ENCODE measurements at places on chromosomes 5 and 9. TPM values are rescaled to one million over a fixed set of nuclear protein-coding genes. Genes with fewer than 3 reads are reported as not detected.

DNA sequence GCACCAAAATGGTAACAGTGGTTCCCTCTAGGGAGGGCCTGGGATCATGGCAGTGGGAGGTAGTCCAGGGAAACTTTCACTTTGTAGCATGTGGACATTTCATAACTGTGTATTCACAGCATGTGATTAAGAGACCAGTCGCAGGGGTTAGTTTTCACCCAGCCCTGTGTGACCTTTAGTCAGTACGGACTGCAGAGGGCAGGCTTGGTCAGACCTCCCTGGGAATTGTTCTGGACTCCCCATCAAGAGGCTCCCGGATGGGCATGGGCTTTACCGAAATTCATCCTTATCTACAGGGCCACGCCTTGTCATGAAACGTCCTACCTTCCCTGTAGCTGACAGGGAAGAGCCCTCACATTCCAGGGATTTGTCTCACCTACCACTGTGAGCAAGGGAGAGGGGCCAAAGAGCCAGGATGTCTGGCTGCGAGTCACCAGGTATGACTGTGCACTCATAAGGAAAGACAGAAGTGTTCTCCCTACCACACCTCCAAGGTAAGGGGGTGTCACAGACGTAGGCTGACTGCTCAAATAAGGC is 19.9 kb downstream of the GPX3 start:
- H3K27me3 ChIP-seq, result no peaks in the 10 kb centered on the region
- DNase-seq, result no peak
- peaks cover 45% of the 10 kb centered on the region for H3K4me1 ChIP-seq

DNA sequence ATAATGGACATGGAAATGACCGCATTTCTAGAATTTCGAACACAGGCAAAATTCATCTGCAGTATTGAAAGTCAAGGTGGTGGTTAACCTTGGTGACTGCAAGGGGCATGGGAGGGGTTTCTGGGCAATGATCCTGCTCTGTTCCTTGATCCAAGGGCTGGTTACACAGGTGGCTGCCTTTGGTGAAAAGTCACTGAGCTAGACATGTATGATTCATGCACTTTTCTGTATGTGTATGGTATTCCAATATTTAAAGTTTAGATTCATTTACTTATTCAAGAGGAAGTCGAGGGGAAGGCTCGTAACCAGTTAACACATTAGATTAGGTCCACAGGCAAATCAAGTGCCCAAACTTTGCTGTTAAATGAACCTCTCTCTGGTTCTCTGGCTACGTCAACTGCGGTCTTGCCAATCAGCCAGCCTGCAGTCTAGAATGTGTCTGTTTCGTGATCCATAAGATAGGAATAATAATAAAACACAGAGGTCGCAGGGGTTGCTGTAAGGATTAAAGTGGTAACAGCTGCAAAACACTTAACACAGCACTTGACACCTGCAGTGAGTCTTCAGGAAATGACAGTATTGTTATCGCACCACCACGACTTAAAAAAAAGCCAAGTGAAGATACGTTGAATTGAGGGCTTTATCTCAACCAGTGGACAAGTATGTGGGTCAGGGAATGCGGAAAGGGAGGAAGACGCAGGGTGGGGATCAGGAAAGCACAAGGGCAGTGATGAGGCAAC is 92.5 kb downstream of the TLE1 start:
- peaks cover 3% of the 10 kb centered on the region for H3K4me1 ChIP-seq
- DNase-seq, result no peak
- no peaks in the 10 kb centered on the region for H3K27me3 ChIP-seq
- no peak overlapping the region for H3K4me3 ChIP-seq

DNA sequence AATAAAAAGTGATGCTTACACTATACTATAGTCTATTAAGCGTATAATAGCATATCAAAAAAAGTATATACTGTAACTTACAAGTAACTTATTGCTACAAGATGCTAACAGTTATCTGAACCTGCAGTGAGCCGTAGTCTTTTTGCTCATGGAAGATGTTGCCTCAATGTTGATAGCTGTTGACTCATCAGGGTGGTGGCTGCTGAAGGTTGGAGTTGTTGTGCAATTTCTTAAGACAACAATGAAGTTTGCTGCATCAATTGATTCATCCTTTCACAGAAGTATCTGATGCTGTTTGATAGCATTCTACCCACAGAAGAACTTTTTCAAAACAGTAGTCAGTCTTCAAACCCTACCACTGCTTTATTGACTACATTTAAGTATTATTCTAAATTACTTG is 7.8 kb upstream of the C9orf40 start:
- H3K4me3 ChIP-seq, result no peak overlapping the region
- no peaks in the 10 kb centered on the region for H3K27me3 ChIP-seq
- DNase-seq, result no peak
- no peaks in the 10 kb centered on the region for H3K36me3 ChIP-seq
- no peak overlapping the region for H3K27ac ChIP-seq

DNA sequence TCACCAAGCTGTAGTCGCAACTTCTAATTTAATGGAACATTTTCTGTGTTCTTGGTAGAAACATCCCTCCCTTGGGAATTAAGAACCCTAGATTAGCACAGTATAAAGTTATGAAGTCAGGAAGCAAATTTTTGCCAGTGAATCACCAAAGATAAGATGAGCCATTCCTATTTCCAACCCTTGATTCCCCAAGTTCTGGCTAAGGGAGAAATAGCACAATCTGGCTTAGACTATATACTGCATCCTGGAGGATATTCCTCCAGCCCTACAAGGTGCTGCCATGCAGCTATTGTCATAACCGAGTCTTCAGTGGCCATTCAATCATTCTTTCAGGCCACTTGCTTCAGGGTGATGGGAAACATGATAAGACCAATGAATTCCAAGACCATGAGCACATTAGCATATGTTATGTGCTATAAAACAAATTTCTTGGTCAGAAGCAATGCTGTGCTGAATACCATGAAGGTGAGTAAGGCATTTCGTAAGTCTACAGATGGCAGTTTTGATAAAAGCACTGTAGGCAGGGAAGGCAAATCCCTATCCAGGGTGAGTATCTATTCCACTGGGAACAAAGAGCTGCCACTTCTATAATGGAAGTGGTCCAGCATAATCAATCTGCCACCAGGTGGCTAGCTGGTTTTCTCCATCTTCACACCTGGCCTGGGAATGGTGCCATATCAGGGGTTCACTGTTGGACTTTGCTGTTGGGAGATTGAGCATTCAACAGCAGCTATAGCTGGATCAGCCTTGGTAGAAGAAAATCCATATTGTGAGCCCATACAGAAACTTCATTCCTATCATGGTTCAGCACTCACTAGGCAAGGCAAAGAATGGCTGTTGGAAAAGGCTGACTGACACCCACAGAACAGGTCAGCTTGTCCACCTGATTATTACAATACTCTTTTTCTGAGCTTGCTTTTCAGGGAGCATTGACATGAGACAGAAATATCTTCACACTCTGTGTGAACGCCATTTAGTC is 19.6 kb upstream of the ARL15 start:
- DNase-seq, result no peak
- H3K27ac ChIP-seq, result no peak overlapping the region
- H3K4me3 ChIP-seq, result no peak overlapping the region

GRCh38 chr9:88819476-88819875 is 171.8 kb upstream of the S1PR3 start:
- no peaks in the 10 kb centered on the region for H3K36me3 ChIP-seq
- DNase-seq, result no peak
- H3K4me1 ChIP-seq, result no peaks in the 10 kb centered on the region

DNA sequence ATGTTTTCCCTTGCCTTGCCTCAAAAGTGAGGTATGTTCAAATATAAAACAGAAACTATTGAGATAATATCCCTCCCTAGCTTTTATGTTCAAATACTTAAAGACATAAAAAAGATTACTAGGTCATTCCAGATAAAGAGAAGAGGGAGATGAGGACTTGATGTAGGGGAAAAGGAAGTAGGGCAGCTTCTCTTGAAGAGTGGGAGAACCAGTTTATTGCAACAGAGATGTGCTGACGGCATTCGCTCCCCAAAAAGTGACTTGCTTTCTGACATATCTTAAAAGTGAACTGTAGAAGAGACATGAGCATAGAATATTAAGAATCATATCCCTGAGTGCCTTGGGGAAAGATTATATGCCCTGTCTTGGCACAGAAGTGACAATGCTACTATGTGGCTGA is 330.2 kb upstream of the NREP start:
- H3K27me3 ChIP-seq, result no peaks in the 10 kb centered on the region
- no peaks in the 10 kb centered on the region for H3K4me1 ChIP-seq
- DNase-seq, result no peak
- no peak overlapping the region for H3K27ac ChIP-seq
- H3K36me3 ChIP-seq, result no peaks in the 10 kb centered on the region
- no peak overlapping the region for H3K4me3 ChIP-seq

DNA sequence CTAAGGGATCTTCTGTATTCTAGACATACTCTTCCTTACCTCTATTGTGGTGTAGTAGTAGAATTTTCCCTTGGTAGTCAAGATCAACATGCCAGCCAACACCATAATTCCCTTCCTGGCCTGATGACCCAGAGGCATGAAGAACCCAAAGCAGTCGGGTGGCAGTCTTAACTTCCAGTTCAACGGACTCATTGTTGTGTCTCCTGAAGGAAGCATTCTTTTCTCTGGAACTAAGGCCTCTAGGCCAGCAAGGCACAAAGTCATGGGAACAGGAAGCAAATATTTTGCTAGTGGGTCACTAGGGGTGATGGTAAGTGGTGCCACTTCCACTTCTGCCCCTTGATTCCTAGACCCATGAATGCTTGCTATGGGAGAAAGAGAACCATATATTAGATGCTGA is 55.2 kb upstream of the DAPK1 start:
- H3K4me1 ChIP-seq, result no peaks in the 10 kb centered on the region
- no peaks in the 10 kb centered on the region for H3K36me3 ChIP-seq
- no peak overlapping the region for H3K27ac ChIP-seq
- H3K27me3 ChIP-seq, result no peaks in the 10 kb centered on the region
- no peak overlapping the region for H3K4me3 ChIP-seq

- no peaks in the 10 kb centered on the region for H3K36me3 ChIP-seq
- H3K4me1 ChIP-seq, result no peaks in the 10 kb centered on the region
- H3K27me3 ChIP-seq, result no peaks in the 10 kb centered on the region
- H3K27ac ChIP-seq, result no peak overlapping the region
- no peak overlapping the region for H3K4me3 ChIP-seq
Observed at GRCh38 chr9:115757461-115757860, 396.1 kb upstream of the PAPPA start.

DNA sequence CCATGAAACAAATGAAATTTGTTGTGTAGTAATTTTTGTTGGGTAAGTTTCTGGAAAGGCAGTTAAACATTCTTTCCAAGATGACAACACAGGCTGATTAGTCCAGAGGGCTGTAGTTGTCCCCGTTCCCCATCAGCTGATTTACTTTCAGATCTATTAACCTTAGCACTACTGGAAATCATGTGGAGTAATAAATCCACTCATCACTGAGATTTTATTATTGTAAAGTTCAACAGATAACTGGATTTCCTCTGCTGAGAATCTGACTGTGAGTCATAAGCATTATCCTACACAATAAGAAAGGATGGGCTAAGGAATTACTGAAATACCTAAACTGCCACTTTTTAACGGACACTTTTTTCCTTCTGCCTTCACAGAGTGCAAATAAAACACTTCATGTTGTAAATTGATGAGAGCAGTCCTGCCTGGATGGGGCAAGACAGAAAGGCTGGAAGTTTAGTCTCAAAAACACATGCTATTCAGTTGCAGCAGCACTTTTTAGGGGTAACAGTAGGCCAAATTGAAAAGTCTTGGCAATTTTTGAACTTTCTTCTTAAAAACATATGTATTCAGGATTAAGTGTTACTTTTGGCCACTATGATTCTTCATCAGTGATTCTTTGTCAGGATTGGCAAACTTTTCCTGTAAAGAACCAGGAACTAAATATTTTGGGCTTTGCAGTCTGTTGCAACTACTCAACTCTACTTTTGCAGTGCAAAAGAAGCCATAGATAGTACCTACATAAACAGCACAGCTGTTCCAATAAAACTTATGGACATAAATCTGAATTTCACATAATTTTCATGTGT is 7.0 kb downstream of the STOM start:
- peak overlapping the region; percentile 94 for H3K27ac ChIP-seq
- no peak for DNase-seq
- H3K27me3 ChIP-seq, result no peaks in the 10 kb centered on the region
- peaks cover 95% of the 10 kb centered on the region for H3K4me1 ChIP-seq

DNA sequence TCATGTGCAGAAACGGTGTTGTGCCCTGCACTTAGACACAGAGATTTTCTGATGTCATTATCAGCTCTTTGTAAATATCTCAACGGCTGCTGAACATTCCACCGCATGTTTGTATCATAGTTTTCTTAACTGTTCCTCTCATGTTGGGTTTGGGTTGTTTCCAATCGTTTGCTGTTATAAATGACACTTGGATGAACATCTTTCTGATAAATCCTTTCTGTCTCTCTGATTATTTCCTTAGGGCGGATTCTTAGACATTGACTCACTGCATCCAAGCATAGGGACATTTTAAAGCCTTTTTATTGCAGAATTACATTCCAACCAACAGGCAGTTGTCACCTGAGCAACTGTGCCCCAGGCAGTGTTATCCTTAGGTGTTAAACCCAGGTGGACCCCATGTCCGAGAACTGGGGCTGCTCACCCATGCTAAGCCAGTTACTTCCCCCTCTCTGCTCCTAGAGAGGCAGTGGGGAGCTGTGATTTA is 28.5 kb downstream of the COL5A1 start:
- no peaks in the 10 kb centered on the region for H3K27me3 ChIP-seq
- no peak overlapping the region for H3K4me3 ChIP-seq
- no peaks in the 10 kb centered on the region for H3K36me3 ChIP-seq
- no peak for DNase-seq
- no peak overlapping the region for H3K27ac ChIP-seq

DNA sequence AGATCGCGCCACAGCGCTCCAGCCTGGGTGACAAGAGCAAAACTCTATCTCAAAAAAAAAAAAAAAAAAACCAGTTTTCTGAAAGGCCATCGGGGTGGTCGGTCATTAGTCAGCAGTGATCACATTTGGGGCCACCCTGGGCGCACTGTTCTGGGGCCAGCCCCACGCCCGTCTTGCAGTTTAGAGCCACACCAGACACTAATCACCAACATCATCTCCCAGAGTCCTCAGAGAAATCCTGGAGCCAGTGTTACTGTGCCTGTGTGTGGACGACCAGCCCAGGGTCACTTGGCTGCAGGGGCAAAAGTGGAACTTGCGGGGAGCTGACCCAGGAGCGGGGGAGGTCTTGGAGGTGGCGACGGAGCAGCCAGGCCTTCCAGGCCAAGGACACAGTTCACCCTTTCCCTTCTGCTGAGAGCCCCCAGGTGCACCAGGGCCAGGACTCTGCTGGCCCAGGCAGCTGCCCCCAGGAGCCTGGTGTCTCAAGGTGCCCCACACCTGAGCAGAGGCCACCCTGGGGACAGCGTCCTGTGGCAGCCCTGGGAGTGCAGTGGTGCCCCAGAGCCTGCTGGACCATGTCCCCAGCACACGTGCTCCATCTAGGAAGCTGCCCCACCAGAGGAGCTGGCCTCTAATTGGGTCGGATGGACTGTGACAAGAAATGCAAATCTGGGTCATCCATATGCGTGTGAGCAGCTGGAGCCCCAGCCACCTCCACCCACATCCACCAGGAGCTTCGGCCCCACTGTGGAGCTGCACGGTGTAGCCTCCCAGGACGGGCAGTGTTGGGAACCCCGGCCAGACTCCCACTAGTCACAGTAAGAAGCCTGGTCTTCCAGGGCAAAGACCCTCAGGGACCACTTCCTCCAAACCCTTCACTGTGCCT is 51.1 kb downstream of the NEK6 start:
- no peak overlapping the region for H3K4me3 ChIP-seq

The PRDM9 gene
- not detected for total RNA-seq

The KIF3A gene
- 21.0 TPM for total RNA-seq

The BAAT gene
- total RNA-seq, result not detected

The ORM2 gene
- total RNA-seq, result 3.4 TPM

The PPIC gene
- total RNA-seq, result 32.0 TPM

The PCDHGB2 gene
- 2.4 TPM for total RNA-seq
